ENCODE measurements at places on chromosomes 11 and 22. TPM values are rescaled to one million over a fixed set of nuclear protein-coding genes. Genes with fewer than 3 reads are reported as not detected.

DNA sequence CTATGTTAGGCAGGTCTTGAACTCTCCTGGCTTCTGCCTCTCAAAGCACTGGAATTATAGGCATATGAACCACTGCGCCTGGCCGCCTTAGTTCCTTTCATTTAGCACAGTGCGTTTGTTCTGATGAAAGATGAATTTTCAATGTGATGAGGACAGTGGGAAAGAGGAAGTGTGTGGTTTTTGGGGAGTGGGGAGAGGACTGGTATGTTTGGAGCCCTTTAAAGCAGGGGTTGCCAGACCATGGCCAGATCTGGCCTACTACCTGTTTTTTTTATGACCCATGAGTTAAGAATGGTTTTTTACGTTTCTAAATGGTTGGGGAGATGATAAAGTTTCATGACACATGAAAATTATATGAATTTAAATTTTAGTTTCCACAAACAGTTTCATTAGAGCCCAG is 12.5 kb downstream of the ATXN10 start:
- no peak overlapping the region for H3K27ac ChIP-seq
- DNase-seq: no peak
- H3K4me3 ChIP-seq: no peak overlapping the region
- H3K4me1 ChIP-seq: peaks cover 50% of the 10 kb centered on the region

GRCh38 chr11:5663511-5663910 is 21.4 kb downstream of the TRIM5 start:
- H3K36me3 ChIP-seq: no peaks in the 10 kb centered on the region
- H3K4me3 ChIP-seq: no peak overlapping the region
- no peaks in the 10 kb centered on the region for H3K27me3 ChIP-seq
- no peak overlapping the region for H3K27ac ChIP-seq
- no peaks in the 10 kb centered on the region for H3K4me1 ChIP-seq

DNA sequence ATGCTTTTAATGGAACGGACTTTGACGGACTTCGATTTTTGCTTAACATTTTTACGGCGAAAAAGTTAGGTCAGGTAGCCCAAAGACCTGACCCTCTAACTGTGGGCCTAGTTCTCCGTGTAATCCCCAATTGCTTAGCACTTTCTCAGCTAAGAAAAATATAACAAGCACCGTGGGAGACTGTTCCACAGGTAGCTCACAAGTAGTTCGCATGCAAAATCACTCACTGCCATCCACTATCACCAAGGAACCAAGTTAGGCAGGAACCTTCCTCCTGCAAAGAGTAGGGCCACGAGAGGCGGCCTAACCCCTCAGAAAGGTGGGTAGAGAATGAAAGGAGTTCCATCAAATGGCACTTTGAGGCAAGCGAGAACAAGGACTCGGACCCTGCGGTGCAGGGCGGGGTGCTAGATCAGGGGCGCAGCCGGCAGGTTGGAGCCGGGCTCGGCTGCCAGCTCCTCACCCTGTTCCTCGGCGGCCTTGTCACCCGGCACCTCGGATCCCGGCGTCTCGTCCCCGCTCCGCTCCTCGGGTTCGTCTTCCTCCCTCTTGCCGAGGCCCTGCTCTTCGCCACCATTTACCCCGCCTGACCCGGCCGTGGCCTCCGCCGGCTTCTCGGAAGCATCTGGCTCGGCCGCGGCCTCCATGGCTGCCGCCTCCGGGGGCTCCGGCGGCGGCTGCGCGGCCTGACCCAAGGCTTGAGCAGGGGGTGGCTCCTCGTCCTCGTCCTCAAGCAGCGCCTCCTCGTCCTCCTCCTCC is 922 bp downstream of the HNRNPUL2 start:
- H3K4me1 ChIP-seq: peaks cover 32% of the 10 kb centered on the region
- H3K27ac ChIP-seq: peak overlapping the region; percentile 97
- peak; percentile 25 for DNase-seq
- peaks cover 19% of the 10 kb centered on the region for H3K36me3 ChIP-seq
- no peaks in the 10 kb centered on the region for H3K27me3 ChIP-seq

DNA sequence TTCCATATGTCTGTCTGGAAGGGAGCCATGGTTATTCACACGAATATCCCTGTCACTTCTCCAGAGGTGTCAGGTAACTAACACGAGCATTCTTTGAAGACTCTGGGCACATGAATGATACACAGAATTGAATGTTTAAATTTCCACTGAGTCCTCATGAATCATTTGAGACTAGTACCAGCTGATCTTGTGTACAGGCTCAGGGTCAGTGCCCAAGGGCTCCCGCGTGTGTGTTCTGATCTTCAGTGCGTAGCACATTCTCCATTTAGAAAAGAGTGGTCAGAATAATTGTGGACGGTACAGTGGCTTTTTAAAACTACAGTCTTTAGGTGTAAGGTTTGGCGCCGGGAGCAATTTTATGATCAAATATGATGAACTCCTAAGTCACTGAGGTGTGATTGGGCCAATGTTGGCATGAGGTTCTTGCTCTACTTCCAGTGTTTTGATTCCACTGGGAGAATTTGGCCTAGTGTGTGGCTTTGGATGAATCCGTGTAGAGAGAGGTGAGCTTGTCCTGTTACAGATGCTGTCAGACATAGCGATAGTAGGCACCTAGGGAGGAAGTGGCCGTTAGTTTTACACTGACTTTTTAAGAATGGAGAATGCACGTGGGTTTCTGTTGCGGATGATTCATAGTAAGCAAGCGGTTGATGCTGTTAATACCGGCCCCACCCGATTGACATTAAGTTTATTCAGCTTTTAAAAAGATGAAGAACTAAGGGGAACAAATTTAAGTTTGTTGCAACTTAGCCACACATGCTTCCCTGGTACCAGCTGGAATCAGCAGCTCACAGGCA is 22.2 kb downstream of the NUP50 start:
- no peak overlapping the region for H3K27ac ChIP-seq
- H3K4me1 ChIP-seq: no peaks in the 10 kb centered on the region
- H3K4me3 ChIP-seq: no peak overlapping the region
- no peak for DNase-seq

- H3K27me3 ChIP-seq: no peaks in the 10 kb centered on the region
- no peaks in the 10 kb centered on the region for H3K4me1 ChIP-seq
- H3K36me3 ChIP-seq: peaks cover 2% of the 10 kb centered on the region
- no peak for DNase-seq
- H3K4me3 ChIP-seq: no peak overlapping the region
Observed at GRCh38 chr11:70212227-70212811, 9.2 kb downstream of the FADD start.

- no peaks in the 10 kb centered on the region for H3K27me3 ChIP-seq
- no peak overlapping the region for H3K4me3 ChIP-seq
- H3K27ac ChIP-seq: no peak overlapping the region
- DNase-seq: no peak
- H3K36me3 ChIP-seq: no peaks in the 10 kb centered on the region
- H3K4me1 ChIP-seq: no peaks in the 10 kb centered on the region
Observed at GRCh38 chr11:116980136-116980793, 118.0 kb downstream of the SIK3 start.

DNA sequence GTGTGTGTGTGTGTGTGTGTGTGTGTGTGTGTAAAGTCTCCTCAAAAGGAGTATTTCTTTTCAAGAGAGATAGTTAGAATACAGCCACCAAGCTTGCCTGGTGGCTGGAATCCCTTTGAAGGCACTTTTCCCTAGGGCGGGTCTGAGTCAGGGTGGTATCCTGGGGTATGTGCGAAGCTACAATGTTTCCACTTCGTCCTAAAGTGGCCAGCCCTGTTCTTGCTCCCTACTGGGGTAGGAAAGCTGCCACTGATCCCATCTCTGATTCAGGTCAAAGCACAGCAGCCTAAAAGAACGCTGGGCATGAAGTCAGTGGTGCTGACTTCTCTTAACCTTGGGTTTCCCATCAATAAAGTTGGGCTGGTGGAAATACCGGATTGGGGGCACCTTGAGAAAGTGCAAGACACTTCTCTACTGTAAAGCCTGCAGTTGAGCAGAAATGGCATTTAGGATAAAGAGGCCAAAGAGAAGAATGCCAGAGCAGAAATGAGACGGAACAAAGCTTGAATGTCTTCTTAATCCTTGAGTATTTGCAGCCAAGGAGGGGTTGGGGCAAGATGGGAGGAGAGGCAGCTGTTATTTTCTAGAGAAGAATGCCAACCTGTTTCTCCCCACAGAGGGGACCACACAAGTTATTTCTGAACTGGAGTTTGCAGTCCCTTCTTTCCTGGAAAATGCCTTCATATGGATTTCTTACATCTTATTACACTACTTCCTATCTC is 35.3 kb downstream of the ZNRF3 start:
- no peaks in the 10 kb centered on the region for H3K27me3 ChIP-seq
- no peaks in the 10 kb centered on the region for H3K36me3 ChIP-seq
- DNase-seq: no peak
- peaks cover 69% of the 10 kb centered on the region for H3K4me1 ChIP-seq
- H3K4me3 ChIP-seq: no peak overlapping the region

DNA sequence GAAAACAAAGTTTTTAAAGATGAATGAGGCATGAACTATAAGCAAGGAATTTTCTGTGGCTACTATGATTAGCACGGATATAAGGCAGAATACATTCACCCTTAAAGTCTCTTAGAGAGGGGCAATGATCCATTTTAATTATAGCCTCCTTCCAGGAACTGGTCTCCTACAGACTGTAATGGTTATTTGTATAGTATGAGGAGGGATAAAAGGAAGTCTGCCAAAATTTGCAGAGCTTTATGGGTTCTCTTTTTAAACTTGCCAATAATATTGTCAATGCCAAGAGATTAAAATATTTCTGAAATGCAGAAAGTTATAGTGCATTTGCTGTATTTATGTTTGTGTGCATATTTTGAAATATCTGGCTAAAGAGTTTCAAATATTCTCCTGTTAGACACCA is 271.4 kb upstream of the LUZP2 start:
- H3K36me3 ChIP-seq: no peaks in the 10 kb centered on the region
- no peak overlapping the region for H3K4me3 ChIP-seq
- no peak overlapping the region for H3K27ac ChIP-seq
- no peaks in the 10 kb centered on the region for H3K27me3 ChIP-seq
- H3K4me1 ChIP-seq: no peaks in the 10 kb centered on the region
- DNase-seq: no peak

GRCh38 chr22:23762842-23763578 is at the start of gene C22orf15:
Gene C22orf15, plus strand, starts transcription at chr22:23762990. Its CDS starts 317 bp downstream, at chr22:23763307.
- H3K27me3 ChIP-seq: no peaks in the 10 kb centered on the region
- H3K36me3 ChIP-seq: no peaks in the 10 kb centered on the region
- H3K27ac ChIP-seq: no peak within 1 kb of the TSS
- H3K4me3 ChIP-seq: no peak within 1 kb of the TSS
- DNase-seq: no peak

GRCh38 chr11:95788921-95789505 is 569 bp downstream of the FAM76B start:
- peak; percentile 17 for DNase-seq
- H3K4me1 ChIP-seq: peaks cover 33% of the 10 kb centered on the region
- H3K27ac ChIP-seq: peak overlapping the region; percentile 98
- peak overlapping the region; percentile 82 for H3K4me3 ChIP-seq

GRCh38 chr11:120512739-120513435 is 1.3 kb downstream of the GRIK4 start:
- H3K27me3 ChIP-seq: no peaks in the 10 kb centered on the region
- DNase-seq: no peak
- no peak overlapping the region for H3K27ac ChIP-seq
- H3K36me3 ChIP-seq: no peaks in the 10 kb centered on the region
- no peak overlapping the region for H3K4me3 ChIP-seq
- H3K4me1 ChIP-seq: no peaks in the 10 kb centered on the region

- no peak overlapping the region for H3K27ac ChIP-seq
- DNase-seq: no peak
- no peak overlapping the region for H3K4me3 ChIP-seq
- H3K4me1 ChIP-seq: no peaks in the 10 kb centered on the region
Observed at GRCh38 chr11:116871248-116871647, 33.8 kb upstream of the APOA1 start.

GRCh38 chr11:118193910-118194566 is 17.6 kb upstream of the SCN2B start:
- peak overlapping the region; percentile 87 for H3K27ac ChIP-seq
- no peaks in the 10 kb centered on the region for H3K27me3 ChIP-seq
- no peaks in the 10 kb centered on the region for H3K36me3 ChIP-seq

DNA sequence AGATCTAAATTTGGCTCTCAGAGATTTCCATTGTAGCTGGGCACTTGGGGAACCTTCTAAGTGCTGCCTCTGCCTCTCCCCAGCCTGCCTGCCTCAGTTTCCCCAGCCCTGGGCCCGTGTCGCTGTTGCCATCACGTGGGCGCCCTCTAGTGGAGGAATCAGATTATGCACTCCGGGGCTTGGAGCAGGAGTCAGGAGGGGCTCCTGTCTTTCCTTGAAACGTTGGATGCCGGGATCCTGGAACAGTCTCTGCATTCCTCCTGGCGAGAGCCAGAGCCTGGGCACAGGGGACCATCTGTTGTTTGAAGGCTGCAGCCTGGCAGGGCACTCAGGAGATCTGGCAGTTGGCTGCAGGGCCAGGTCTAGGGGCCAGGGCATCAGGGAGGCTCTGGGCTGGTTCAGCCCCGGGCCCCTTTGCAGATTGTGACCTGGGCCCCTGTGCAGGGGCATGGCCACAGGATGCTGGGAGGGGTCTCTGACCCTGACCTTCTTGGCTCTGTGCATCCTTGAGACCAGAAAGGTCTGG is 71.6 kb downstream of the LRP5 start:
- peaks cover 23% of the 10 kb centered on the region for H3K4me1 ChIP-seq
- H3K4me3 ChIP-seq: no peak overlapping the region
- H3K27me3 ChIP-seq: no peaks in the 10 kb centered on the region
- no peak overlapping the region for H3K27ac ChIP-seq

DNA sequence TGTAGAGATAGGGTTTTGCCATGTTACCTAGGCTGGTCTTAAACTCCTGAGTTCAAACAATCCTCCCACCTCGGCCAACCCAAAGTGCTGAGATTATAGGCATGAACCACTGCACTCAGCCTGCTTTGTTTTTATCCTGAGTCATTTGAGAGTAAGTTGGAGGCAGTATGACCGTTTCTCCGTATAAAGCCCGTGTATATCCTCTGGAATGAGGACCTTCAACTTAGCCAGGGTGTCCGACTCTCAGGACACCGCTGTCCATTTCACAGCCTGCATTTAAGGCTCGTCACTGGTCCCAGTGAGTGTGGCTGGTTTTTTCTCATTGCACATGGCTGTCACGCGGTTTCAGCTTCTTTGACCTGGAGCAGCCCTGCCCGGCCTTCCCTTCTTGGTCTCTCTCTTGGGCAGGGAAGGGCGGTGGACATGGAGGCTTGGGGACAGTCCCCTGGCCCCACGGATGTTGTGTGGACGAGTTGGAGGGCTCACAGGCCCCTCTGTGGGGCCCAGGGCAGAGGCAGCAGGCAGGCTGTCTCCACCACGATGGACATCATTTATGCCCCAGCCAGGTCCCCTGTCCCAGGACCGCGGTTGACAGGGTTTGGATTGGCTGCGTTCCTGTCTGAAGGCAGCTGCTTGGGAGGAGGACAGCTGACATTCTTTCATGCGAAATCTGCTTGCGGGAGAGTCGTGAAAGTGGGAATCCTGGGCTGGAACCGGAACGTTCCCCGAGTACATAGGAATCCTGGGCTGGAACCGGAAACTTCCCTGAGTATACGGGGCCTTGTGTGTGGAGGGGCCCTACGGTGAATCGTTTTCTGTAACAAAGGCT is 93.3 kb downstream of the KCNQ1 start:
- no peak overlapping the region for H3K27ac ChIP-seq
- H3K27me3 ChIP-seq: no peaks in the 10 kb centered on the region
- H3K36me3 ChIP-seq: no peaks in the 10 kb centered on the region
- no peak overlapping the region for H3K4me3 ChIP-seq

The MUC6 gene
- total RNA-seq: 101 TPM

The OR6T1 gene
- total RNA-seq: not detected

The OR2D2 gene
- total RNA-seq: not detected

Measured in body of pancreas (tissue), 4 donors.